Activated CD8-positive, alpha-beta memory T cell treated with anti-CD3 and anti-CD28 coated beads for 1 hour (primary cell): ENCODE measurements at places on chromosomes 3 and 15.

DNA sequence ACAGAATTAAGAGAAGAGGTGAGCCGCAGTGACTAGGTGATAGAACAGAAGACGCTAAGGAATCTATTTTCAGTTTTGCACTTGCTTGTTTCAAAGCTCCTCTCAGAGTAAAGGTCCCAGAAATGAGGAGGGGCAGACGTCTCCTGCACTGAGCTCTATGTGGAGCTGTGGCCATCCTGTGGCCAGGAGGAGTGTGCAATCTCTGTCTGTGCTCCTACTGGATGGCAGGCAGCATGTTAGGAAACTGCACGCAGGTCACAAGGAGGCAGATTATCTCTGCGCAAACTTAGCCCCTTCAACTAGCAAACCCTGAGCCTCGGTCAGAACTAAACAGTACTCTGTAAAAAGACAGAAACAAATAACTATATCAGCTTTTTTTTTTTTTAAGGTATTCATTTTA, 31.1 kb upstream of the PPIB start:
- DNase-seq: no peak

- no peak for DNase-seq
Measured at GRCh38 chr3:139198929-139199328, 144.9 kb upstream of the MRPS22 start.

- DNase-seq: no peak
Measured at GRCh38 chr3:42662037-42662812, 8.7 kb downstream of the ZBTB47 start.

GRCh38 chr3:63576846-63577245, 75.6 kb upstream of the SNTN start:
- DNase-seq: no peak

DNA sequence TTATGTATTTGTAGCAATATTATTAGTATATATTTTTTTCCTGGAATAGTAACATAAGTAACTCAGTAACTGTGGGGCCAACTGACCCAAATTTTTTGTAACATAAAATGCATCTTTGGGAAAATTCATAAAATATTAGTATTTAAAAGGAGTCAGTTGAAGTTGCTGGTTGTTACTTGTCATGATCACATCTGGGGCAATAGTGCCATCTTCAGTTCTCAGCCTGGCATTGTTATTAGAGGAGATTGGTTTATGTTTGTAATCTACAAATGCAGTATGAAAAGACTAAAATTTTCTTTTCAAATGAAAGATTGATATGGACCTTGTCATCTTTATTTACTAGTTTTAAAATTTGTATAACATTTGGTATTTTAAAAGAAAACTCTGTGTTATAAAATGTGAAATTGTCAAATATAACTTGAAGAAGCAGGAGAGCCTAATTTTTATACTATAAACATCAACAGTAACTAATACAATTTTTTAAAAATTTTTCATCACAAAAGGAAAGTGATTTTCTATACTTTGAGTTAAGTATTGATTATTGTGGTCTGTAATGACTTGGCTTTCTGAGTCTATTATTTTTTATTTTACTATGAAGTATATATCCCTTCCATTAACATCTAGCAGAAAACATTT, 38.8 kb upstream of the MLF1 start:
- DNase-seq: no peak

DNA sequence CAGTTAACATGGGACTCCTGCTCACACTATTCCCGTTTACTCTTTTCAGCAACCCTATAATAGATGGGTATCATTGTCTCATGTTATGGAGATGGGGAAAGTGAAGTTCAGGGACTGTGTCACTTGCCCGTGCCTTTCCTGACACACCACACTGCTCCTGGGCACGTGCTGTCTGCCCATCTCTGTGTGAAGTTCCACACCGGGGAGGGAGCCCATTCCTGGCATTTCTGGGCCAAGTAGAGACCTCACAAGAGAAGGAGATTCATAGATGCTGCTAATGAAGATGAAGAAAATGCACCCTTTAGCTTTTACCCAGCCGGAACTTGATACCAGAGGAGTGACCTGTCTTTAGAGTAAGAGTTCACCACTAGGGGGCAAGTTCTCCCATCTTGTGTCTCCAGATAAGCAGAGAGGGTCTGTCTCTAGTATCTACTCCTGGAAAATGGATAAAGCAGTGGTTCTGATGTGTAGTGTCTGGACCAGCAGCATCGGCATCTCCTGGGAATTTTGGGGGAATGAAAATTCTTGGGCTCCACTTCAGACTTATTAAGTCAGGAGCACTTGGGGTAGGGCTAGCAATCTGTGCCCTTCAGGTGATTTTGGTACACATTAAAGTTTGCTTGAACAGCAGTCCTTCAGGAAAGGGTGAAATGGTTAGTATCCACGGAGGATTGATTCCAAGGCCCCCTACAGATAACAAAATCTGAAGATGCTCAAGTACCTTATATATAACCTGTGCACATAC, 2.0 kb upstream of the TOPBP1 start:
- no peak for DNase-seq

DNA sequence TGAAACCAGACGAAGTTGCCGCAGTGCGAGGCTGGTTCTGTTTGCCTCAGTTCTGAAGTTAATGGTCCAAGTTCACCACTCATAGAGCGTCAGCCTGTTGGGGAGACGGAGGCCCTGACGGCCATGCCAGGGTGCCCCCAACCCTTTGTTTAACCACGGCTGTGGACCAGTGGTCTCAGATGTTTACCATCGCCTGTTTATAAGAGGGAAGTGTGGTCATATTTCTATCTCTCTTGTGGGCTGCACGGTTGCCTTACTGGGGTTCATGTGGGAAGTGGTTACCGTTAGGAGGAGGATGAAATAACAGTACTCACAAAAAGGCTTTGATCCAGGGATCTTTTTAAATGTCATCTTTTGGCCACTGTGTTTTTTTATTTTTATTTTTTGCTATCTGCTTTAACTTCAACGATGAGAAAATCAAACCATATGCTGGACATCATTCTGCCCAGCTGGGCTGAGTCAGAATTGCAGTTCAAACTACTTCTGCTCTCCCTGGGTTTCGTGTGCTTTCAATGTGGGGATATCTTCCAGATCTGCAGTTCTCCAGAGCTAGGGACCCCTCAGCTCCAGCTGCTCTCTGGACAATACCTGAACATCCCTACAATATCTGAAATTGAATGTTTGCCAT, 17.8 kb downstream of the SMAD3 start:
- no peak for DNase-seq

DNA sequence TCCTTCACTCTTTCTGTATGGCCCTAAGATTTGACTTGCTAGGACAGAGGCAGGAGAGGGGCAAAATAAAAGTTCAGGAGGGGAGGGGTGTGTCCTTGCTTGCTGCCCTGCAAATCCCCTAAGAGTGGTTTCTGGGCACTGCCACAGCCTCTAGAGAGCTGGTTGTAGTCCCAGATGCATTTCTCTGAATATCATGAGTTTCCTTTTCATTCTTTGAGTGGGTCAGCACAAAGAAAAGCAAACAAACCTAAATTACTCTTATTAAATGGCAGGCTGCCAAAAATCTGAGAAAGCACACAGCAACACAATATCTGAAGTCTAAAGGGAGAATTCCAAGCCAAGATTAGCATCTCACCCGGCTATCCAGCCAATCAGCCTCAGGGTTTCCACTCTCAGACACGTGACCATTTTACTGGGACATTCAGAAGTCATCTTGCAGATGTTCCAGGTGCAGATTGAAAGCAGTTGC, 919.3 kb downstream of the TUSC7 start:
- no peak for DNase-seq

GRCh38 chr3:37761586-37761985, 100.1 kb upstream of the CTDSPL start:
- DNase-seq: no peak

DNA sequence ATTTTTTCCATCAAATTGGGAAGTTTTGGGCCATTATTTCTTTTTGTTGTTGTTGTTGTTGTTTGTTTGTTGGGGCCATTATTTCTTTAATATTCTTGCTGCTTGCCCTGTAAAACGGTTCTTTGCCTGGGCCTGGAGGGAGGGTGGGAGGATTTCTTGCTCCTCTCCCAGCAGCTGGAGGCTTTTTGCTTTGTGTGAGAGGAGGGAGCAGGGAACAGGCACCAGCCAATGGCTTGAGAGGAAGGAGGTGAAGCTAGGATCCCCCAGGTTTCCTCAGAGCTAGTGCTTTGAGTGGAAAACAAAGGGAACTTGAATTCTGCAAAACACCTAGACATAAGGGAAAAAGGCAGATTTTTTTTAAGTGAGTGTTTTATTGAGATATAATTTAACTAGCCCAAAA, 61.2 kb upstream of the DNAJC19 start:
- no peak for DNase-seq

DNA sequence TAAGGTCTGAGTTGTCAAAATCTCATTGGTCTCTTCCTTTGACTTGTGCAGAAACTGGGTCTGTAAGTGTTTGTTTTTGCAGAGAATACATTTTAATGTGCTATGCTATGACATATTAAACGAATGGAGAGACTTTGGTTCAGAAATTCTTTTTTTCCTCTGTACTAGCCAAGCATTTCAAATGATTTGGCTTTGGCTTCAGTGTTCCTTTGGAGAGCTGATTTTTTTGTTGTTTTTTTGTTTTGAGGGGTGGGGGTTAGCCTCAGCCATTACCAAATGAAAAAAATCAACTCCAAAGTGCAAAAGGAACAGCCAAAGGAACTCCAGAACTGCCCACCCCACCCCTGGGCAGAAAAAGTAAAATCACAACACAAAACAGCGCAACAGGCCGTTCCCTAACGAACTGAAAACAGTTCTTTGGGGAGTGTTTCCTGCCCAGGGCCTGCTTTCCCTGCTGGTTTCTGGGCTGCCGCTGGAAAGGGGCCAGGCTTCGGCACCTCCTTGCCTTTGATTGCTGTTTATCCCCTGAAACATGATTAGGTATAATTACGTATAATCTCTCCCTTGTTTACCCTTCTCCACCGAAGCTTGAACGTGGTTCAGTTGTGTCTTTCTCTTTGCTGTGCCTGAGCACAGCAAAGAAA, 57.6 kb upstream of the NEO1 start:
- no peak for DNase-seq

DNA sequence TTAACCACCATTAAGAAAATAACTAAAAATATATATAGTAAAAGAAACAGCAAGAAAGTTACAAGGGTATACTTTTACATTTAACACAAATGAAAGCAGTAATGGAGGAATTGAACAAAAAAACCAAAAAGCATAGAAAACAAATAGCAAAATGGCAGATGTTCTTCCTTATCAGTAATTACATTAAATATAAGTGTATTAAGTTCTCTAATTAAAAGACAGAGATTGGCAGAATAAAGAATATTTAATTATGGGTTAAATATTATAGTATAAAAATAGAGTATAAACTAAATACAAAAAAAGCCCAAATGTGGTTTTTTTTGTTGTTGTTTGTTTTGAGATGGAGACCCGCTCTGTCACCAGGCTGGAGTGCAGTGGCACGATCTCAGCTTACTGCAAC, 20.5 kb downstream of the EHHADH start:
- no peak for DNase-seq

DNA sequence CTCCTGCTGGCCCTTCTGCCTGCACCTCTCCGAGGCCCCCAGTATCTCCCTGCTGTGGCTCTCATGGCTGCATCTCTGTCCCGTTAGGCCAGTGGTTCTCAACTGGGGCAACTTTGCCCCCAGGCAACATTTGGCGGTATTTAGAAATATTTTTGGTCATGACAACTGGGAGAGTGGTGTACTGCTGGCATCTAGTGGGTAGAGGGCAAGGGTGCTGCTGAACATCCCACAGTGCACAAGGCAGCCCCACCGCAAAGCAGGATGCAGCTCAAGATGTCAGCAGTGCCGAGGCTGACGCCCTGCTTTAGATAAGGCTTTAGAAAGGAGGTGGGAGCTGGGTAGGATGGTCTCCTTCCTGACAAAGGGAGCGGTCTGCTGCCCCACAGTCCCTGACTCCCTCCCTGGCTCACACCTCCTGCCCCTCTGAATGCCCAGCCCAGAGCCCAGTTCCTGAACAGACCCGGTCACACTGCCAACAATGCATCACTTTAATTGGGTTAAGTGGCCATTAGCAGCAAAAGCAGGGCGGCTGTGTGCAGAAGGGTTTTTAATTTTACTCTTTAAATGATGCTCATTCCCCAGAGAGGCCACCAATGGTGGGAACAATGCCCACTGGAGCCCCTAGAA, 68.8 kb upstream of the TMEM115 start:
- no peak for DNase-seq

DNA sequence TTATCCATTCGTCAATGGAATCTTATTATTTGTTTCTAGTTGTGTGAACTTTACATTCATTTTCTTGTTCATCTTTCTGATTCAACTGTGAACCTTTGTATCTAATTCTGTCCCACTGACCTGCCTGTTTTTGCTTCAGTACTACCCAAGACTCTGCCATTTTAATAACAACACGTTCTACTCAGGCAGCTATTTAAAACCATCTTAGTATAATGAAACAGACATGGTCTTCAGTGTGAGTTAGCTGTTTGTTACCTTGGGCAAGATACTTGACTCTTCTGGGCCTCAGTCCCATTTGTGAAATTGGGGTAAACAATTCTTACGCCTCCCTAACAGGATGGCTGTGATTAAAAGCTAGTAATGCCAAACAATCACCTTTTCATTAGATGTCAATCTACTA, 1.6 kb downstream of the BTBD1 start:
- no peak for DNase-seq

DNA sequence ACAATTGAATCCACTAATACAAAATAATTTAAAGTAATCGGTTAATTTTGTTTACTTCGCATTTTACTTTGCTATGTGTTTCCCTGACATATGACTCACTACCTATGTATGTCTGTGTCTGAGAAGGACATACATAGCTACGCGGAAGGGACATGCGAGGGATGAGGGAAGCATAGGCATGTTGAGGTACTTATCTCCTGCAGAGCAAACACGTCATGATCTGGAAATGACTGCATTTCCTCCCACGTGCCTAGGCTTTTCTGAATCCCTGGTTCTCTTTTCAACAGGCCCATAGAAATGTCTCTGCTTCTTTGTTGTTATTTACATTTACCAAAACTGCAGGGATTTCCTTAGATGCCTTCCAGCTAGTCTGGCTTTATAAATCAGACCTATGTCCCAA, 27.5 kb downstream of the ALCAM start:
- no peak for DNase-seq

DNA sequence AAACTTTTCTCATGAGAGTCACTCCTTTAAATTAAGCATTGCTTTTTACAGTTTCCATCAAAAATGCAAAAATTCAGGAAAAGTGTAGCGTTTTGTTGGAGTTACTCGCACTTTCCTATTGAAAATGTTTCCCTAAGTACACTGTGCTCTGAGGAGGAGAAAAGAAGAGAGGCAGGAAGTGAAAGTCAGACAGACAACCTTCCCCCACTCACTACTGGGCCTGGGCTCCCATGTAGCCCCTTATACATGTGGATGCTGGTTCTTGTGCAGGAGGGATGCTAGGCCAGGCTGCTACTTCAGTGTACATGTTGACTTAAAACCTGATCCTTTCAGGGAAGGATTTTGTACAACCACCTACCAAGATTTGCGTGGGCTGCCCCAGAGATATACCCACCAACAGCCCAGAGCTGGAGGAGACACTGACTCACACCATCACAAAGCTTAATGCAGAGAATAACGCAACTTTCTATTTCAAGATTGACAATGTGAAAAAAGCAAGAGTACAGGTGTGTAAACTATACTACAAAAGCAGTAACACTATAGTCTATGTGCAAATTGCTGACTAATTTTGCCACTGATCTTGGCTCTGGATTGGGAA, 15.1 kb downstream of the KNG1 start:
- no peak for DNase-seq
